ENCODE measurements at places on chromosomes 7 and 10. TPM values are rescaled to one million over a fixed set of nuclear protein-coding genes. Genes with fewer than 3 reads are reported as not detected.

Gene TAC1
- total RNA-seq: not detected

Gene CTAGE15
- not detected for total RNA-seq

Gene PDE6C
- not detected for total RNA-seq

Gene GATA3
- 1.4 TPM for total RNA-seq

Gene DRGX
- total RNA-seq: not detected

Gene YWHAG
- 213 TPM for total RNA-seq

Gene MPP7
- 0.27 TPM for total RNA-seq

Gene LRRC72
- total RNA-seq: not detected

Gene UNCX
- total RNA-seq: not detected

Gene KLF14
- not detected for total RNA-seq
